ENCODE measurements at places on chromosomes 4 and X.
A peak's percentile ranks its signal among the peaks of the same experiment; 100 is the strongest.

GRCh38 chr4:15883610-15884243 is 54.8 kb downstream of the FGFBP1 start:
- no peak for DNase-seq

DNA sequence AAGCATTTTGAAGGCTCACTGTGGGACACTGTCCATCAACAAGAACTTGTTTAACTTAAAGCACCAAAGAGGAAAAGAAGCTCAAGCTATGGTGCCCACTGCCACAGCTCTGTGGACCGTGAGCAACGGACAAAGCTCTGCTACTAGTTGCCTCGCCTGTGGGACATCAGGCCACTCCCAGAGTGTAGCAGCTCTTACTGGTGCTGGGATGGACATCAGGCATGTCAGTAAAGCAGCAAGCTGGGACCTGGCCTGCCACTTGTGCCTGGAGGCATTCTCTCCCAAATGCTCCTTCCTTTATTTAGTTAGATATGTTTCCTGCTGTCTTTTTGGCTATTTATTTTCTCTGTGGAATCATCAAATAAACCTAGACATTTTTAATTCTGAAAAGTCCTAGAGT is 46.7 kb downstream of the TMEM154 start:
- no peak for DNase-seq

DNA sequence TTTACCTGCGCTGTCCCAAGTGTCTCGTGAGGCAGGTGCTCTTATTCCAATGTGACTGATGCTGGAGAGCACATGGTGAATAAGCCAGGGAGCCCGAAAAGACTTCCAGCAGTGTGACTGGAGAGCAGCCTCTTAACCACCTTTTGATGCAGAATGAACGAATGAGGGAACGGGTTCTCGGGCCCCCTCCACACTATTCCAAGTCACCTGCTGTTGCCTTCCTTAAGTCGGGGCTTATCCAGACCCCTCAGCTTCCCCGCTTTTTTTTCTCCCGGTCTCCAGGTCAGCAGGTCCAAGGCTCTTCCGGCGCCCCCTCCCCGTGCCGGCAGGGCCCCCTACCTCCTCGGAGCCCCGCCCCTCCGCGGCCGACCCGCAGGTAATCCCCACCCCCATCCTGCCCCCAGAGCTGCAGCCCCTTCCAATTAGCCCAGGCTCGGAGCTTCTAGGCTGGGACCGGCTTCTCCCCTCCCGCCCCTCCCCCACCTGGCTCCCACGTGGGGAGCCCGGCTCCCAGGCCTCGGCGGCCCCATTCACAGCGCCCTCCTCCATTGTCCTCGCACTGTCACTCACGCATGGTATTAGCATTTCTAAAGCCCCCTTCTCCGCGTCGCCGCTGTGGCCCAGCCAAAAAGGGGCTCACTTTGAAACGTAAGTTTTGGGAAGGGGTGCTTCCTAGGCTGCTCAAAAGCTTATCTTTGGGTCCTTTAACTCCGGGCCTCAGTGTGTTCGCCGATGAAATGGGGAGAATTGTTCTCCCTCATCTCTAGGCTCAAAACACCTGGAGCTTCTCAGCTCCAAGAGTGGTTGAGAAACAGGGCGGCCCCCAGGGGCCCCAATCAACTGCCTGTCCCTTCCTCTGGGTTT is 56.2 kb upstream of the PJA1 start:
- DNase-seq: no peak

GRCh38 chr4:54574500-54574899 is 83.3 kb upstream of the KIT start:
- DNase-seq: no peak

DNA sequence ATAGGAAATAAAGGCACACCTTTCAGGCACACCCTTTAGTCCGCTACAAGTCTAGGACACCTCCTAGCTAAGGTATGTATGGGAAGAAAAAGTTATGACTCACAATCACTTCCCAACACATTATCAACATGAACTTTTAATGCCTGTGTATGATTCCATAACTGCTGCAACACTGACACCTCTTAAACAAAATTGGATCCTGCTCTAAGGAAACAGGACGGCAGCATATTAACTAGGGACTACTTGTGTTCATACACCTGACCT is 2.4 kb upstream of the PPP3CA start:
- DNase-seq: no peak

DNA sequence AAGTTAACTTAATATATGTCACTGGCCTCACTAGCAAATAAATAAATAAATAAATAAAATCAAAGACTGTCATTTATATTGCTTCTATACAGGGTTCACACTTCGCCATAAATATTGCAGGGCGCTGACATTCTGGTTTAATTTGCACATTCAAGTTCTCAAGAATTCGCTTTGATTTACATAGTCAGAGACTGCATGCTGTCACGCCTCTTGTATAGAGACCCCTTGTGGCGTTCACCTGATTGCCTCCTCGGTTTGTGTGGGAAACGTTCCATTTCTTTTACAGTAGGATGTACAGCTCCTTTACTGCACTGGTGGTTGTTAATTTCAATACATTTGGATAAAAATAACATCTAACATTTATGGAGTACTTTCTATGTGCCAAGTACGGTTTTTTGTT is 71.3 kb upstream of the ADGRG2 start:
- no peak for DNase-seq

DNA sequence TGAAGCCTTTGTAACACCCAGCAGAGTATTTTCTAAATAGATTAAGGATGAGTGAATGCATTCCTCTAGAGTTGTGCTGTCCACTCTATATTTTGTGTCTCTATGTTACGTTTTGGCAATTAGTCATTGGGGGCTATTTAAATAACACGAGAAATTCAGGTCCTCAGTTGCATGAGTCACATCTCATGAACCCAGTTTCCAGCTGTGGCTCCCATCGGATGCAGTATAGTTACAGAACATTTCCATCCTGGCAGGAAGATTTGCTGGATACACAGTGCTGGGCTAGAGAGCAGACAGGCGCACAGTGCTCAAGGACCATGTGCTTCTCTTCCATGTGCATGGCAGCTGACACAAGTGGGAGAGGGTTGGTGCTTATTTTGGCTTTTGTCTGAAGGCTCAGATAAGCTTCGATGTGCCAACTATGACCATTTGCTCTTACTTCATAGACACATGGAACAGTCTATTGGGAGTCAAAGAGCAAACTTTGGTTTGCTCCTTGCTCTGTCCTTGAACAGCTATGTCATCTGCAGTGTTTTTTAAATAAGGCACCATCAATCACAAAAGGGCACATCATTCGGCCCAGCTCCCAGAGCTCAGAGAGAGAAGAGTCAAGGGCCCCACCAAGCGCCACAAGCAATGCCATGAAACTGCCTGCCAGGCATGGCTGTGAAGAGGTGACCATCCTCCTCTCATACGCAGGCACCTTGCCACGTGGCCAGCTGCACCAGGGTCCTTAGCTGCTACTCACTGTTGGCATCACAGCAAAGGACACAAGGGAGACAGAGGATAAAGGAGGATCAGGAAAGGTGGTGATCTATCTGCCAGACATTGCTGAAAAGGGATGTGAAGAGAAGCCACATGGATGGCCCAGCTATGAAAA is 8.1 kb upstream of the STS start:
- DNase-seq: no peak

GRCh38 chrX:11386001-11386523 is 92.8 kb downstream of the AMELX start:
- no peak for DNase-seq

GRCh38 chr4:73662709-73663546 is 42.7 kb upstream of the RASSF6 start:
- DNase-seq: peak; percentile 59

GRCh38 chr4:66193487-66193886 is 523.2 kb upstream of the EPHA5 start:
- no peak for DNase-seq

GRCh38 chr4:41643331-41643730 is 105.2 kb downstream of the PHOX2B start:
- no peak for DNase-seq

- no peak for DNase-seq
Measured at GRCh38 chrX:97984641-97985040, 1100.9 kb downstream of the RPA4 start.

GRCh38 chr4:8319731-8320385 is 50.3 kb downstream of the HTRA3 start:
- DNase-seq: no peak

GRCh38 chr4:160318567-160319220 is 1215.8 kb downstream of the RAPGEF2 start:
- no peak for DNase-seq

GRCh38 chr4:4693755-4694295 is 152.0 kb upstream of the STX18 start:
- DNase-seq: no peak

GRCh38 chrX:129750971-129751370 is 12.2 kb downstream of the XPNPEP2 start:
- no peak for DNase-seq

- no peak for DNase-seq
Measured at GRCh38 chr4:16129336-16129735, 45.5 kb upstream of the PROM1 start.

DNA sequence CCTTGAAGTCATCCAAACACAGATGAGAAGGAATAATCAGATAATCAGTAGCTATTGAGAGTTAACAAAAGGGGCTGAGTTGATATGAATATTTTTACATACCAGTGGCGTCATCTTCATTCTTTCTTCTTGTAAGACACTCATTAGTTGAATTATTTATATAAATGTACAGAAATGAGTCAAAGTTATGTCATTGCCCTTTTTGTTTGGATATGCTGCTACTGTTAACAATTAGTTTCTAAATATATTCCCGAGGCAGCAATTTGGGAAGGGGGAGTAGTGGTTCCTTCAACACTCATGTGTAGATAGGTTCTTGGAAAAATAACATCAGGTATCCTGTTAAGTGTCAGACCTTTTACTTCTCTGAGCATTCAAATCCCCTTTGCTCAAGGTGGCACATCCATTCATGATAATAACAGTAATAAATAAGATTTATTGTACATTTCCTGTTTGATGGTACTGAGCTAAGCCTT is 436.6 kb downstream of the SPRY1 start:
- DNase-seq: no peak

- no peak for DNase-seq
Measured at GRCh38 chr4:48341776-48342605, 662 bp downstream of the SLAIN2 start.

DNA sequence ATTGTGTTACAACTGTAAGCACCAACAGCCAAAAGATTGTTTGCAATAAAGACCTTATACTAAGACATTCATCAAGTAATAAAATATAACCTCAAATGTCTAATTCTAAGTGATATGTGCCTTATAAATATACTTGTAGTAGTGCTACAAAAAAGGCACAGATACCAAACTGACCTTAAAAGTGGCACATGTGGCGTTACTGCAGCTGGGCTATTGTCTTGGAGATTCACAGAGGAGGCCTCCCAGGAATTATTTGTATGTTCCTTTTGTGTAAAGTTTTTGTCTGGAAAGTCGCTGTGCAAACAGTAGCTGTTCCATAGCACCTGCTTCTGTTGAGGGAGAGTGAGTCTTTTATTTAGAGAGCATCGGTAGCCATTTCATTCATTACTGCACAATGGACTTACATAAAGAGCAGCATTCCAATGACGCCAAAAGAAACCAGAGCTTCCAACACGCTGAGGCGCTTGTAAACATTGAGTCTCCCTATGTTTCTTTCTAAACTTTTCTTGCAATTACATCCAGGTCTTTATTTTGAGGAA is 143.7 kb downstream of the RPA4 start:
- DNase-seq: peak; percentile 0

- no peak for DNase-seq
Measured at GRCh38 chr4:102139932-102140331, 205.3 kb downstream of the SLC39A8 start.

DNA sequence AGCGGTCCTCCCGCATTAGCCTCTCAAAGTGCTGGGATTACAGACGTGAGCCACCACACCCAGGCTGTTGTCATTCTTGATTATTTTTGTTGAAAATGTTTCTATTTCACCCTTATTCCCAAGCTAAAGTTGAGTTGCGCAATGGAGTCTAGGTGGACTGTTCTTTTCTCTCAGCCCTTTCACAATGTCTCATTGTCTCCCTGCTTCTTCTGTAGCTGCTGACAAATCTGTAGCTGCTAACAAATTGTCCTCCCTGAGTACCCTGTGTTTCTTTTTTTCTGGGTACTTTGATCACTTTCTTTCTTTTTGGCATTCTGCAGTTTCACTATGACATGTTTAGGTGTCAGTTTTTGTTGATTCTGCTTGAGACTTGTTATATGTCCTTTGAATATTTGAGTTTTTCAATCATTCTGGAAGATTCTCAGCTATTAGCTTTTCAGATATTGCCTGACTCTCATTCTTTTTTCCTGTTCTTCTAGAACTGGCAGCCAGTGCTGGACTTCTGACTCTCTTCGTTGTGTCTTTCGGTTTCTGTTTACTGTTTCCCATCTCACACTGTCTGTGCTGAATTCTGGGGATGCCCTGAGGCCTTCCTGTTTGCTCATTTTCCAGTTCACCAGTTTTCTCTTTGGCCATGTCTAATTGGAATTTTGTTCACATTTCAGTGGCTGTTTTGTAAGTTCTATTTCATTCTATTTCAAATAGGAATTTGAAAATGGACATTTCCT is 6.6 kb downstream of the ABCD1 start:
- no peak for DNase-seq

DNA sequence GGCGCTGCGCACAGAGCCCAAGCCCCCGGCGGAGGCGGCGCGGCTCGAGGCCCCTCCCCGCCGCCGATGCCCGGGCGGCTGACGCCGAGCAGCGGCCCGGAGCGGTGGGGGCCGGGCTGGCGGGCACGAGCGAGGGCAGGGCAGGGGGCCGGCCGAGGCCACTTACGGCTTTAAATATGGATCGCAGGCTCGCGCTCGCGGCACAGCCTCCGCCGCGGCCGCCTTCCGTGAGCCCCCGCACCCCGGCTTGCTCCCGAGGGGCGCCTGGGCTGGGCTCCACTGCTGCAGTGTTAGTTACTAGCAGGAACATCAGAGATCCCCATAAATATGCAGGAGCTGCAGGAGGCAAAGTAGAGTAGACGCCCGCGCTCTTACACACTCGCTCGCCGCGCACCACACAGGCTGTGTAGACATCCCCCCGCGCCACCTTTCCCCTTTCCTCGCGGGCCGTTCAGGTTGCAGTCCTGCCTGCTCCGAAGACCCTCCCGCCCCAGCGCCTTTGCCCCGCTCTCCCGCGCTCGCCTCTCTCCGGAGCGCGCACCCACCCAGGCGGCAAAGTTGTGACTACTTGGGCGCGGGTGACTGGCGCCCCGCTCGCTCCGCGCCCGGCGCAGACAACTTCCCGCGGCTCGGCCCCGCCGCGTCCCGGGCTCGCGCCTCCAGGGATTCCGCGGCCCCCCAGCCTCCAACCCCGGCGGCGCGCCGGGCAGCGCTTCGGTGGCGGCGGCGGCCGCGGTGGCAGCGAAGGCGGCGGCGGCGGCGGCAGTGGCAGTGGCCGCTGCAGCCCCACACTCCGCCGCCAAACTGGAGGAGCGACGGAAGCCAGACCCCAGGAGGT is 152.0 kb upstream of the SLC4A4 start:
- DNase-seq: no peak

DNA sequence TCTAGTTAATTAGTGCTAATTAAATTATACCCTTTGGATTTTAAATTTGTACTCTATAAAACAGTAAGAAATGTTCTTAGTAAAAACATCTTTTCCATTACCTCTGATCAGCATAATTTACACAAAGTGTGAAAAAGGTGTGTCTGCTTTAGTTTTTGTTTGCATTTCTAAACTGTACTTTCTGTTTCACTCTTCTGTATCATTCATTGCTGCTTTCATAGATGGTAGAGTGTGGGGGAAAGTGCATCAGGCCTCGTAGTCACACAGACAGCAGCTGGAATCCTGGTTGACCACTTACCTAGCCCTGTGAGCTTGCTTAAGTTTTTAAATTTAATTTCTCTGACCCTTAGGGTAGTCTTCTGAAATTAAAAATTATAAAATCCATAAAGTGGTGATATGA is 275.4 kb upstream of the PITX2 start:
- DNase-seq: no peak

Measured in NCI-H187 (cell line).